Left lobe of liver (tissue), 2 donors: ENCODE measurements at places on chromosomes 4 and X. TPM values are rescaled to one million over a fixed set of nuclear protein-coding genes. Genes with fewer than 3 reads are reported as not detected.

The STPG2 gene
- total RNA-seq = 0.38 TPM

The HELT gene
- total RNA-seq = not detected

The ADH6 gene
- total RNA-seq = 144 TPM

The VSIG1 gene
- not detected for total RNA-seq

The EIF4E gene
- 29.5 TPM for total RNA-seq

The MAGEA8 gene
- not detected for total RNA-seq

The IL13RA2 gene
- 0.88 TPM for total RNA-seq

The CHIC1 gene
- total RNA-seq = 0.88 TPM

The PRR32 gene
- total RNA-seq = not detected

The FAM149A gene
- 33.4 TPM for total RNA-seq

The MTMR8 gene
- total RNA-seq = 0.25 TPM

The DUSP9 gene
- total RNA-seq = 0.60 TPM

The ZNF718 gene
- total RNA-seq = 1.6 TPM

The ADH1C gene
- total RNA-seq = 522 TPM

The UBE2K gene
- total RNA-seq = 43.4 TPM

The SPANXN4 gene
- total RNA-seq = not detected

The CCDC110 gene
- total RNA-seq = 0.30 TPM

The CAPN6 gene
- total RNA-seq = 0.28 TPM

The PLAC1 gene
- not detected for total RNA-seq

The POF1B gene
- total RNA-seq = 0.28 TPM

The CT83 gene
- total RNA-seq = not detected

The IGSF1 gene
- 0.40 TPM for total RNA-seq

The SLC10A6 gene
- 0.20 TPM for total RNA-seq

The DGKK gene
- total RNA-seq = not detected

The RHOXF1 gene
- total RNA-seq = not detected

The ARHGAP6 gene
- 0.65 TPM for total RNA-seq

The TXK gene
- 1.1 TPM for total RNA-seq

The ARMCX4 gene
- 4.3 TPM for total RNA-seq

The HTN3 gene
- not detected for total RNA-seq

The BTC gene
- 0.20 TPM for total RNA-seq

The GATA1 gene
- total RNA-seq = 0.35 TPM

The FGFR3 gene
- 48.5 TPM for total RNA-seq

The FOXR2 gene
- total RNA-seq = not detected

The EDA2R gene
- total RNA-seq = 0.15 TPM

The CSAG3 gene
- not detected for total RNA-seq

The TMEM156 gene
- total RNA-seq = 0.55 TPM

The FRMPD4 gene
- total RNA-seq = not detected

The XK gene
- total RNA-seq = 1.5 TPM

The SYP gene
- 0.10 TPM for total RNA-seq

The GLRB gene
- total RNA-seq = 0.20 TPM

The NLGN3 gene
- total RNA-seq = 0.20 TPM

The NHSL2 gene
- total RNA-seq = 1.3 TPM

The CXorf65 gene
- not detected for total RNA-seq

The NWD2 gene
- total RNA-seq = not detected

The BEX1 gene
- 0.43 TPM for total RNA-seq

The MAGEB10 gene
- not detected for total RNA-seq

The ADH4 gene
- total RNA-seq = 689 TPM

The ATP1B4 gene
- not detected for total RNA-seq

The CFP gene
- 13.8 TPM for total RNA-seq

The POU3F4 gene
- total RNA-seq = not detected

The ENPEP gene
- total RNA-seq = 18.9 TPM

The PLP2 gene
- total RNA-seq = 11.7 TPM

The ELOVL6 gene
- 35.0 TPM for total RNA-seq
